Stimulated activated CD8-positive, alpha-beta memory T cell treated with anti-CD3 and anti-CD28 coated beads, Interleukin-7, amount 100 ng/mL, for 1 hour (primary cell): ENCODE measurements at places on chromosomes 1 and 21.
A peak's percentile ranks its signal among the peaks of the same experiment; 100 is the strongest.

GRCh38 chr1:2348346-2349325, 42.7 kb downstream of the MORN1 start:
- no peak for DNase-seq

GRCh38 chr1:118862755-118863154, 125.4 kb downstream of the TBX15 start:
- DNase-seq = no peak

GRCh38 chr1:226779561-226779960, 40.5 kb upstream of the ITPKB start:
- no peak for DNase-seq

DNA sequence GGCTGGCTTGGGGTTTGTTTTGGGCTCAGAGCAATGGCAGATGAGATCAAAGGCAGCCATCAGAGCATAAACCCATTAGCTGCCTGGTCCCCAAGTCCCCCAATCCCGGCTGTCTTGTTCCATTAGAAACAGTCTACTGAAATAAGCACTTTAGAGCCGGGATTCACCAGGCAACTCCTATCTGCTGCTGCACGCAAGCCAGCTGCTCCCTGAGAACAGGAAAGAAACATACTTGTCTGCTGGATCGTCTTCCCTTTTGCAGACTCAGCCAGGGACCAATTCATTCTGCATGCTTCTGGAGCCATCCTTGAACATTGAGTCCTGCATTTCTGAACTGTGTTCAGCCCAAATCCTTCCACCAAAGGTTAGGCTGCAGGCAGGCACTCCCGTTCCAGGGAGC, 21.8 kb downstream of the RXRG start:
- DNase-seq = no peak

GRCh38 chr1:236795757-236796667, 920 bp downstream of the MTR start:
- DNase-seq = peak; percentile 20

DNA sequence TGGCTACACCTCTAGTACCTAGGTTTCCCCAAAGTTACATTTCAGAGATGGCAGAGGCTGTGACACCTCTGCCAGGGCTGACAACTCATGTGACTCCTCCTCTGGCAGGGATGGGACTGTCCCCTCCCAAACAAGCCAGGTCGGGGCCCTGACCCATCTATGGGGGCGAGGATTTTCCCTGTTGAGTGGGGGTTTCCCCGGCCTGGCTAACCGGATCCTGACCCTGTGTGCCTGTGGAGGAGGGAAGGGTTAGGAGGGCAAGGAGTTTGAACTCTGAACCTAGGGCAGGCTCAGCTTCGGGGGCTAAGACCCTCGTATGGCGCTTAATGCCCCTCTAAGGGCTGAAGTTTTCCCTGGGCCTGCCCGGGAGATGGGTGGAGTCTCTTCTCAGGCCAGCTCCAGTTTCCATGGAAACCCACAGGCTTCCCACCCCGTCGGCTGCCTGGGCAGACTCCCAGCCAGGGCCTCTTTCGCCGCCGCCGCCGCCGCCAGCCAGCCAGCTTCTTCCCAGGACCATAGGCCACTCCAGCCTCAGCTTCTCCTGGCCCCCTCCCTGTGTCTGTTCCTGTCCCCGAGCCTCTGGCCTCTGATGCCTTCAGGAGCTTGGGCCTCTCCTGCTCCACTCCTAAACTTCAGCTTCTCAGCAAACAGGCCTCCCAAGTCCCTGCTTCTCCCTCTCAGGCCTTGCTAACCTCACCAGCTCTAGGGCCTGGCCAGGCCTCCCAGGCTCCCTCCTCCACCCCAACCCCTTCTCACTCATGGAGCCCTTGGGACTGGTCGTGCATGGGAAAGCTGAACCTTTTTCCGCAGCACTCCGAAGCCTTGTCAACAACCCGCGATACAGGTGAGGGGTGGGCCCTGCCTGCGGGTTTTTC, at the start of gene BTBD19:
BTBD19 (plus strand) TSS at position 461 of the 875 bp plus-strand sequence; CDS start at position 759, 298 bp downstream.
- DNase-seq = no peak

DNA sequence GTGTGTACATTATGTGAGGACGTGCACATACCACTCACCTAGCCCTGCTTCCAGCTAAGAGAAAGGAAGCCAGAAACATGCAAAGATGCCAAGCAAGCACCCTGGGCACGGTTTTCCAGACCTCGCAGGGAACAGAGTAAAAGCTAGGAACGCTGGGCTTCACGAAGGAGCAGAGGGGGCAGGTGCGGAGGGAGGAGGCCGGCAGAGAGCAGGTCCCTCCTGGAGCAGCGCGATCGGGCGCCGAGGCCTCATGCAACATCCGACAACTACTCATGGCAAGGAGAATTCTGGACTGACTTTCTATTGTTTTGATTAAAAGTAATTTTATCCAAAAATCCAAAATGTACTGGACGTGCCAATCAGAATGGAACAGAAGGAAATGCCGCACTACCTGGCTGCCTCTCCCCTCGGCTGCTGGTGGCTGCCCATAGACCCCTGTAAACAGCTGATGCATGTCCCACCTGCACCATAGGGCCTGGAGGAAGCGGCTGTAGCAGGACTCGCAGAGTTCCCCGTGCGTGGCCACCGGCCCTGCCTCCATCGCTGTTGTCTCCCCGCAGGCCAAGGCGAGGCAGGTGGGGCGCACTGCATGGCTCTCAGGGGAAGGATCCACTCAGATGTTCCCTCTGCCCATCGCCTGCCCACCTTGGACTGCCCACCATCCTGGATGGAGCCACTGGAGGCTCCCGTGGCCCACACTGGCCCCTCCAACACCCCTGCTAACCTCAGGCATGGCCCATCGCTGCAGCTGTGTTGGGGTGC, 93.5 kb downstream of the WDR4 start:
- no peak for DNase-seq

DNA sequence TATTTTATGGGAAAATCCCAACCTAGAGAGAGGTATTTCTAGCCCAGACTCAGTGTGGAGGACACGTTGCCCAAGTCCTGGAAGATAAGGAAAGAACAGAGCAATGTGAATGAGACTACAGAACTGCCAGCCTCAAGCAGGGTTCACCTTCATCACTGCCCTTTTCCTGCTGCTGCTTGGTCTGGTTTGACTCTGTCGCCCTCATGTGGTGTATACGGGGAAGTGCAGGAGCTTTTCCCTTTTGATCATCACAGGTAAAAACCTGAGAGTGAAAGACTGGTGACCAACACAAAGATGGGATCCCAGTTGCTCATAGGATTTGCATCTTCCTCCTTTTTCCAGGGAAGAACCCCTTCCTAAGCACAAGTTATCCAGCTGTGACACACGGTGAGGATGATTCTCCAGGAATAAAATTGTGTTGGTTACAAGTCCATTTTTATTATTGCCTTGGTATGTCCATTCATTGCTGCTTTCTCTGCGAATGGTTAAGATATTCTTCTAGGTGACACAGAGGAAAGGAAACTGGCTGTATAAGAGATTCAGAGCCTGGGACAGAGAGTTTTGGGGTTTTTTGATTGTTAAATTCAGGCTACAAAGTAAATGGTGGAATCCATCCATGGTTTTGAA, 89.5 kb upstream of the CD53 start:
- no peak for DNase-seq

GRCh38 chr1:209444961-209445360, 138.6 kb upstream of the CAMK1G start:
- DNase-seq = no peak

- no peak for DNase-seq
Measured at GRCh38 chr1:169461390-169462000, 24.2 kb downstream of the SLC19A2 start.

DNA sequence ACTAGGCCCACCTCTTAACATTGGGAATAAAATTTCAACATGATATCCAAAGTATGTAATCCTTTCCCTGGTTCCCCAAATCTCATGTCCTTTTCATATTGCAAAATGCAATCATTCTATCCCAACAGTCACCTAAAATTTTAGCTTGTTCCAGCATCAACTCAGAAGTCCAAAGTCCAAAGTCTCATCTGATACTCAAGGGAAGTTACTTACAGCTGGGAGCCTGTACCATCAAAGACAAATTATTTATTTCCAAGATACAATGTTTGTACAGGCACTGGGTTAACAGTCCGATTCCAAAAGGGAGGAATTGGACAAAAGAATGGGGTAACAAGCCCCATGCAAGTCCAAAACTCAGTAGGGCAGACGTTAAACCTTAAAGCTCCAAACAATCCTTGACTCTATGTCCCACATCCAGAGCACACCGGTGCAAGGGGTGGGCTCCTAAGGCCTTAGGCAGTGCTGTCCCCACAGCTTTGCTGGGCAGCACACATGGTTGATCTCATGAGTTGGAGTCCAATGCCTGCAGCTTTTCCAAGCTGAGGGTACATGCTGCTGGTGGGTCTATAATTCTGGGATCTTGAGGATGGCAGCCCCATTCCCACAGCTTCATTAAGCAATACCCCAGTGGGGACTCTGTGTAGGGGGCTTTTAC, 78.8 kb downstream of the DDAH1 start:
- no peak for DNase-seq

GRCh38 chr1:214446772-214447556, 104.4 kb downstream of the PTPN14 start:
- DNase-seq = no peak

DNA sequence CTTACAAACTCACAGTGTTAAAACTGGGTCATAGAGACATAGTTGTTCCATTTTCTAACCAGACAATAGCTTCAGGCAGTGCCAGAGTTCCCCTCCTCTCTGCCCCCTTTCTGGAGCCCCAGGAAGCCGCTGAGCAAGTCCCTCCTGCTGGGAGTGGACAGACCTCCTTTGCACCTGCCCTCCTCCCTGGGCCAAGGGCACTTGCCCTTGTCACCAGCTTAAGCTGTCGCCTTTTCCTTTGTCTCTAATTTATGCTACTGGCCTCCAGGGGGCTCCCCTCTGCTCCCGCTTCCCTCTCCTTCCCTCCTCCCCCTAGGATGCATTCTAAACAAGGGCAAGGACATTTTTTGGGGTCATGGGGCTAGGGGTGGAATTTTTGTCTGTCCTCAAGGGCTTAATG, 182.4 kb downstream of the MIS18A start:
- no peak for DNase-seq

GRCh38 chr1:95080446-95080845, 7.7 kb upstream of the ALG14 start:
- DNase-seq = no peak

DNA sequence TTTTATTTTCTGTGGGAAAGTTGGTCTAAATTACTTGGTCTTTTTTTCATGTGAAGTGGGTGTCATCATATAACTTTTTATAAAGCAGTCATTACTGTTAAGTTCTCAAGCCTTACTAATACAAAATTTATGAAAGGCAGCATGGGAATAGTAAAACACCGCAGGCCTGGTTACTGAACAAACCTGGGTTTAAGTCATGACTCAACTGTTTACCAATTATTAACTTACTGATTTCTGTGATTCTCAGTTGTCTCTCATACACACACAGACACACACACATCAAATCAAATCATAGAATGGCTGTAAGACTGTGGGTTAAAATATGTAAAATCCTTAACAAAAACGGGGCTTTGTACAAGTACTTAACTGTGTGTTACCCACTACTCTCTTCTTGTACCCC, 14.6 kb downstream of the MAEL start:
- no peak for DNase-seq

GRCh38 chr1:56444960-56445646, 134.3 kb downstream of the PLPP3 start:
- no peak for DNase-seq

- no peak for DNase-seq
Measured at GRCh38 chr1:115982400-115982799, 6.1 kb downstream of the SLC22A15 start.

DNA sequence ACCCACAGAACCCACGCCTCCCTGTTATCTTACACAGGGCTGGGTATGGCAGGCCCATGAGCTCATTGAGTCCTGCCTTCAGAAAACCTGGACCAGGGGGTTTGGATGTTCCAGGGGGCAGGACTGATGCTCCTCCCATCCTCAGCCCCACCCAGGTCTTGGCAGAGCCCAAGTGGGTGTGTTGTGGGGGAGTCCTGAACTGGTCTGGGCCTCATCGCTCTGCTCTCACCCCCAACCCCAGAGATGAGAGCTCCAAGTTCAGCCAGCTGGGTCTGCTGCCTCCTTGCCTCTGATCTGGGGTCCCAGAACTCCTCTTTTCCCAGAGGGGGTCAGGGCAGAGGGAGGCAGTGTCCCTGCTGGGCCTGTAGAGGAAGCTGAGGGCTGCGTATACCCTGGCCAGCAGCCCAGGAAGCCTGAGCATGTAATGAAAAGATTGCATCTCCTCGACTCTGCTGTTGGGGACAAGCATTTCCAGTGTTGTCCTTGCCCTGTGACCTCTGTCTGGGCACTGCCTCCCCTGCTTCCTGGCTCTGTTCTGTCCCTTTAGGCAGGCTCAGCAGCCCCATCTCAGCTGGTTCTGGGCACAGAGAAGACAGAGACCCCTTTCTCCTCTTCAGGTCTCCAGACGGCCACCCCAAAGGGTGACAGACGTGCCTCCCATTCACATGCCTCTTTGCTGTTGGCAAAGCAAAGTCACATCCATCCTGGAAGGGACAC, 54.7 kb upstream of the EPS8L3 start:
- DNase-seq = no peak

GRCh38 chr1:54404939-54405897, 976 bp downstream of the SSBP3 start:
- no peak for DNase-seq

GRCh38 chr1:154344977-154345837, 19.9 kb downstream of the ATP8B2 start:
- peak; percentile 67 for DNase-seq

DNA sequence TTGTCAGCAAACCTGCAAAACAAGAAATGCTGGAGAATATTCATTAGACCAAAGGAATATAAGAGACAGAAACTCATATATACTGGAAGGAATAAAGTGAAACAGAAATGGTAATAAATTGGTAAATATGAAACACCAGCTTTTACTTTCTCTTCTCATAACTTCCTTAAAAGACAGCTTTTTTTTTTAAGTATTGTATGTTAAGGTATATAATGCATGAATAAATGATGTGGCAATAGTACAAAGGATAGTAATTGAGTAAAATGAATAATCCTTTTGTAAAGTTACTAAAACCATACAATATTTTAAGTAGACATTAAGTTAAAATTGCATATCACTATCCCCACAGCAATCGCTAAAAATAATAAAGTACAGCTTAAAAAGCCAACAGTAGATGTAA, 64.8 kb downstream of the TRIM33 start:
- no peak for DNase-seq

DNA sequence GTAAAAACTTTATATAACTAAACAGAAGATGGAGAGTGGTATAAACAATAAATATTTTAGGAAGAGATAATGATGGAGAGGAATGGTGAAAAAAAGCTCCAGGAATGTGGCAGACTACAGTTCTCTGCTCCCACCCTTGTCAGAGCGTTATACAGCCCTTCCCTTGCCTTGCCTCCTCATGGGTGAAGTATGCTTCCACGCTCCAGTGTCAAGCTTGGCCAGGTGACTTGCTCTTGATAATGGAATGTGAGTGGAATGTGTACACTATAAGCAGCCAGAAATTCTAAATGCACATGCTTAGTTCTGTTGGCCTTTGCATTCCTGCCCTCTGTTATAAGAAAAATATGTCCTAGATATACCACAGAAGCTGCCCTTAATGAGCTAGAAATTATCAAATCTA, 24.7 kb upstream of the POGK start:
- no peak for DNase-seq

DNA sequence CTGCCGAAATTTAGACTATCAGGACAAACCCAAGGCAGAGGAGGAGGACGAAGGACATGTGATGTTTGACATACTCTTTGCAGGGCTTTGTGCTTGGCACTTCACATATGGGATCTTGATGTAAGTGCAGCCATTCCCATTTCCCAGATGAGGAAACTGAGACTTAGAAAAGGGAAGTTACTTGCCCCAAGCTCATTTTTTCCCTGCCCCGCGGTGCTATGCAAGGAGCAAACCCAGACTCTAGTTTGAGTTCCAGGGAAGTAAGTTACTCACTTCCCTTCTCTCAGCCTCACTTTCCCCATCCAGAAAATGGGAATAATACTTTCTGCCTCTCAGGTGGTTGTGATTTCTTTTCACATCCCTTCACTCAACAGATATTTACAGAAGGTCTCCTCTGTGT, 4.5 kb upstream of the FOXO6 start:
- no peak for DNase-seq
